ENCODE measurements at places on chromosomes 11 and 22. TPM values are rescaled to one million over a fixed set of nuclear protein-coding genes. Genes with fewer than 3 reads are reported as not detected.

GRCh38 chr11:64777449-64778222, 706 bp downstream of the SF1 start:
- peak; percentile 79 for DNase-seq

- DNase-seq: no peak
Measured at GRCh38 chr11:10394229-10395101, 60.6 kb upstream of the AMPD3 start.

DNA sequence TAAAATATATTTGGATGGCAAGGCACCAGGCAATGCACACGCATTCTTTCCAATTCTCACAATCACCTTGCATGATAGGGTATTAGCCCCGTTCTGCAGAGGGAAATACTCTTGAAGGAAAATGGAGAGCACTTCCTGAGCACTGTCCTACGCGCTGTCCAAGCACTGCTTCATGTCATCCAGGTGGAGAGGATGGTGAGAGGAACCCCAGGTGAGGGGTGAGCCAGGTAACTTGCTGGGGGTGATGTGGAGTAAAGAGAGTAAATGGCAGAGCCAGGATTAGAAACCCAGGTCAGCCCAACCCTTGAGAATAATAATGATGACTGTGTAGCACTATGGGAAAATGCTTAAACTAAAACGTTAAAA, 711 bp upstream of the PACSIN2 start:
- no peak for DNase-seq

GRCh38 chr11:78318321-78319114, 99.1 kb downstream of the GAB2 start:
- no peak for DNase-seq

DNA sequence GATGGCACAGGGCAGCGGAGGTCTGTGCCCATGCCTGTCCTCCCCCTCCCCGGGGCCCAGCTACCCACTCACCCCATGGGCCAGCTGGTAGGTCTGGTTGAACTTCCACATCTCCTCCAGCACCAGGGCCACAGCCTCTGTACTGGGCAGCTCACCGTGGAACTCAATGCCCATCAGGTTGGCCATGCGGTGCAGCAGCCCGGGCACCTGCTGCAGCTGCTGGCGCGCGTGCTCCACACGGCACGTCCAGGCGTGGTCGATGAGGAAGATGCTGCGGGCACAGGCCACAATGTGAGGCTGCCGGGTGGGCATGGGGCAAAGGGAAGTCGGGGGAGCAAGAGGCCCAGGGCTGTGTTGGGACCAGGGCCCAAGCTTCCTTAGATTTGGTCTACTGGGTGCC, 6.3 kb downstream of the TTLL12 start:
- DNase-seq: no peak

DNA sequence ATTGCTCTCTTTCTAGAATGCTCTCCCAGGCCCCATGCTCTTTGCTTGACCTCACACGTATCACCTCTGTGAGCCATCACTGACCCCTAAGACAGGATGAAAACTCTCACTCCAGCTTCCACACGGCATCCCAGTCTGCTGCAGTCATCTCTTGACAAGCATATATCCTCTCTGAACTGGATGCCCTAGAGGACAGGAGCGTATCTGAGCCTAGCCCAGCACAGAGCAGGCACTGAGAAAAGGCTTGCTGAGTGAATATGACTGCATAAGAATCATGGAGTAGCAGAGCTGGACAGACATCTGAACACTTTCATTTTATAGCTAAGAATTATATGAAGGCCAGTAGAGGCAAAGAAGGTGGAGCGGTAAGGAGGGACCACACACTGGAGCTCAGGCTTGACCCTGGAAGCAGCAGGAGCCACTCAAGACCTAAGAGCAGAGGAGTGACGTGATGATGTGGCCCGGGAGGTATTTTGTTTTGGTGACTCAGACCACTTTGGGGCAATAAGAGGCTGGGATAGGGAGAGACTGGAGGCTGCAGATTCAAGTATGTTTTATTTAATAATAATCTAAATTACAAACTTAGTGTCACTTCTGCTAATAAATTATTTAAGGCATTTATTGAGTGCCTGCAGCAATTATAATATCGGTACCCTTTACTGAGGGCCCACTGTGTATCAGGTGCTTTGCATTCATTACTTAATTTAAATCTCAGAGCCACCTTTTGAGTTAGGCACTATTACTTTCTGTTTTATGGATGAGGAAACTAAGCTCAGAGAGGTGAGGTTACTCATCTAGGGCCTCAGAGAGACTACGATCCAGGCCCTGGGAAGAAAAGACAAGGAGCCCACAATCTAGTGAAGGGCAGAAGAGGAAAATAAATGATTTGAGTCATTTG, 42.6 kb downstream of the MAP6 start:
- DNase-seq: no peak

DNA sequence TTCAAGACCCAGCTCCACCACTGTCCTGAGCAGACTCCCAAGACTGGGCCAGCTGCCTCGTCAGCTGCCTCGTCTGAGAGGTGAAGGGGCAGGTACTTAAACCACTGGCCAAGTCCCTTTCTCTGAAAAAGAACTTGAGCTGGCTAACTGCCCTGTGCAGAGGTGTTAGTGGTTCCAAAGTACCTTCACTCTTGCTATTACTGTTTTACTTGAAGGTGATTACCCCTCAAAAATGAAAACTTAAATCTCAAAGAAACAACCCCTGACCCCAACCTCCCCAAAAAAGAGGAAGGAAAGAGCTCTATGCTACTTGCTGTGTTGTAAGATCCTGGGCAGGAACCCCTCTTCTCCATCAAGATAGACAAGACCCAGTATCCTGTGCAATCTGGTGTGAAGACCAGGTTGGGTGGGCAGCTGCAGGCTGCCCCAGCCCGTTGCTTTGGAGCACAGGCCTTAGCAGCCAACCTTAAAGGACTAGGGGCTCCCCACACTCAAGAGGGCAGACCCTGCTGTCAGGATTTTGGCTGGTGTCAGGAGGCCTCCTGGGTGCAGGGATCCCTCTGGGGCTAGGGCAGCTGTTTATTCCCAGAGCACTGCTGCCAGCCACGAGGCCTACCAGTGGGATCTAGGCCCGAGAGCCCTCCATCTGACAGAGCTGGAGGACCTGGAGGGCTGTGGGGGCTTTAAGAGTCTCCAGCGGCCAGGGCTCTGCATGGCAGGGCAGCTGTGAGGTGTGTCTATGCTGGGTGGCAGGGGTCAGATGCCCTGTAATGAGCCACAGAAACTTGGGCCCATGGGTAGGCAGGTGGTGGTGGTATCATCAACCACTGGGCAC, 13.0 kb downstream of the GUCD1 start:
- DNase-seq: no peak

- no peak for DNase-seq
Measured at GRCh38 chr22:30185549-30185948, 61.0 kb downstream of the LIF start.

DNA sequence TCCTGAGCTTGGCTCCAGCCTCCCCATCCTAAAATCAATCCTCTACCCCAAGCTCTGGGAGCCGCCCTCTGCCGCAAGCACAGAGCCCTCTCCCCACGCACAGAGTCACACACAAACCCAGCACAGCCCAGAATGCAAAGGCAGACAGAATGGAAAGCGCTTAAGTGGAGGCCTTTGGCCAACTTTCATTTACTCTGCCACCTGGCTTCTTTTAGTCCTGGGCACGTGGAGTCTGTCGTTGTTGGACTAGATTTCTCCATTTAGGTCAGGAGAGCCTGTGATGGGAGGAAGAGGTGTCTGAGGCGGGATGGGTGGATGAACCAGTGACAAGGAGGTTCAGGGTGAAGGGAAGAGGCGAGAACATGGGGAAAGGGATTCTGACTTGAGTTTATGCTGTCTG, 191.7 kb downstream of the DSCAML1 start:
- DNase-seq: no peak

- no peak for DNase-seq
Measured at GRCh38 chr11:134731213-134731961, 319.3 kb upstream of the B3GAT1 start.

DNA sequence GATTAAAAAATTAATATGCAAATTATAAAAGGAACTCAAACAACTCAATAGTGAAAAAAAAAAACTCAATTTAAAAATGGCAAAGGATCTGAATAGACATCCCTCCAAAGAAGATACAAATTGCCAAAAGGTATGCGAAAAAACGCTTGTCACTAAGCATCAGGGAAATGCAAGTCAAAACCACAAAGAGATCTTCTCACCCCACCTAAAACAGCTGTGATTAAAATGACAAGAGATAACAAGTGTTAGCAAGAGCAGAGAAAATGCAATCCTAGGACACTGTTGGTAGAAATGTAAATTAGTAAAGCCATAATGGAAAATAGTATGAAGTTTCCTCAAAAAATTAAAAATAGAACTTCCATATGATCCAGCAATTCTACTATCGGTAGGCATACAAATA, 166.3 kb upstream of the ZC3H12C start:
- no peak for DNase-seq

DNA sequence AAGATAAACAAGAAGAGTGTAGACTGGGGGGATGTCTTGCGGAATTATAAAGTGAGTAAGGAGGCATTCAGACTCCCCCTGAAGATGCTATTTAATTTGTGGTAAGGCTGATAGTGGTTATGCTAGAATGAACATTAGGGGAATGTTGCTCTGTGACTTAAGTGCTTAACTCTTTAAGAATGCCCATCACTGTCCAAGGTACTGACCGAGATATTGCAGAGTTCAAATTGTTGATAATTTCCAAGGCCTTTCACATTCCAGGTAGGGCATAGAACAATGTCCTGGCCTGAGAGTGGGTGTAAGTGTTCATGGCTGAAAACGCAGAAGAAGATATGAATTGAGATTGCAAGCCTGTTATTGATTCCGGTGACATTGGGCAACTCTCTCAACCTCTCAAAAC, 90.3 kb upstream of the SEZ6L start:
- no peak for DNase-seq

DNA sequence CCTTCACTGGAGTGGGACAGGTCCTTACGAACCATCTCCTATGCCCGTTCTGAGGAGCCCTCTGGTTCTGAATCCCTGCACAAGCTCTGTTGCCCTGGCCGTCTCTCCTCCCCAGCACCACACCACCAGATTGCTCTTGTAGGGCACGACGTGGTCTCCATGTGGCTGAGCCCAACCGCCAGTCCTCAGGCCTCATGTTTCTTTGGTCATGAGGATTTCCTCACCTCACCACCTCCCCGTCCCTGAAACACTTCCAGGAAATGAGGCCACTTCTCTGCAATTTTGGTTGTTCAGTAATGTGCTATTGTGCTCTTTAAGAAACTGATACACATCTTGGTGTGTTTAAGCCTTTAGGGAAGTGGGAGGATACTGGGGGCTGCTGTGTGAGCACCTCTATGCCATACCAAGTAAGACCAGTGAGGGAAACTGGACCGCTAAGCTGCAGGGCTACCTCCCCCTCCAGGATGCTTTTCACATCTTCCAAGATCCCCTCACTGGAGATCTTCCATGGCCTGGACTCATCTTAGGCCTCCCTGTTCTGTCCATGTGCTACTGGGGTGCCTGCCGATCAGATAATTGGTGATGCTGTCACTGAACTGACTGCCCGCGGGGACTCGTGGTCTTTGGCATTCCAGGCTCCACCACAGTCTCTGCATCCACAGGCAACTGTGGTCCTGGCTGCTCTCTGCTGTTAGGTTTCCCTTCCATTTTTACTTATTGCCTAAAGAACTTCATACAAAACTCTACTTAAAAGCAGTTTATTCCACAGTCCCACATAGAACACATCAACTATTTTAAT, 21.9 kb downstream of the DRICH1 start:
- no peak for DNase-seq

- DNase-seq: no peak
Measured at GRCh38 chr11:22244986-22245592, 52.2 kb downstream of the ANO5 start.

DNA sequence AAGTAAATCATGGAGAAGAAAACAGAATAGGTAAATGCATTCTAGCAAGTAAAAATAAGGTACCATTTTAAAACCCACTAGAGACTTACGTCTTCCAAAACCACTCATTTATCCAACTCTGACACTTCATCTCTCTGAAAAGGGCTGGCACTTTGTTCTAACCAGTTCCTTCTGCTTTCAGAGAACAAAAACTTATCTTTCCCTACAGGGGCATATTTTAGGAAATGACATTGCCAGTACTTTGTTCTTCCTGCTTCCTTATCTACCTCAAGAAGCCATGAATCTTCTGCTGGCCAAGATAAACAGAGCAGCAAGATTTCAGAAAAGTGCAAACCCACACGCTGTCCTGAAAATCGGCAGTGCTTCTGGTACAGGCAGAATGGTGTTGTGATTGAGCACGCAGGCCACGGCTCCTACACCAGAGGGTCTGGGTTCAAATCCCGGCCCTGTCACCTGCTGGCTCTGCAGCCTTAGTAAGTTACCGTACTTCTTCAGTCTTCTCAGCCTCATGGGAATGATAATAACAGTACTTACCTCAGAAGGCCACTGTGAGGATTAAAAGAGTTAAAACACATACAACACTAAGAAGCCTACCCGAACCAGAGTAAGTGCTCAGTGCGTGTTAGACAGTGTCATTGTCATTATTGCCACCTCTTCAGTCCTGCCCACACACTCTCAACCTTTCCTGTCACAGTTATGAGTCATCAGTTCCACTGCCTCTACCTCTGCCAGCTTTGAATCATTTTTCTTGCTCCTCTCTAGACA, 11.0 kb downstream of the MPZL3 start:
- DNase-seq: no peak

DNA sequence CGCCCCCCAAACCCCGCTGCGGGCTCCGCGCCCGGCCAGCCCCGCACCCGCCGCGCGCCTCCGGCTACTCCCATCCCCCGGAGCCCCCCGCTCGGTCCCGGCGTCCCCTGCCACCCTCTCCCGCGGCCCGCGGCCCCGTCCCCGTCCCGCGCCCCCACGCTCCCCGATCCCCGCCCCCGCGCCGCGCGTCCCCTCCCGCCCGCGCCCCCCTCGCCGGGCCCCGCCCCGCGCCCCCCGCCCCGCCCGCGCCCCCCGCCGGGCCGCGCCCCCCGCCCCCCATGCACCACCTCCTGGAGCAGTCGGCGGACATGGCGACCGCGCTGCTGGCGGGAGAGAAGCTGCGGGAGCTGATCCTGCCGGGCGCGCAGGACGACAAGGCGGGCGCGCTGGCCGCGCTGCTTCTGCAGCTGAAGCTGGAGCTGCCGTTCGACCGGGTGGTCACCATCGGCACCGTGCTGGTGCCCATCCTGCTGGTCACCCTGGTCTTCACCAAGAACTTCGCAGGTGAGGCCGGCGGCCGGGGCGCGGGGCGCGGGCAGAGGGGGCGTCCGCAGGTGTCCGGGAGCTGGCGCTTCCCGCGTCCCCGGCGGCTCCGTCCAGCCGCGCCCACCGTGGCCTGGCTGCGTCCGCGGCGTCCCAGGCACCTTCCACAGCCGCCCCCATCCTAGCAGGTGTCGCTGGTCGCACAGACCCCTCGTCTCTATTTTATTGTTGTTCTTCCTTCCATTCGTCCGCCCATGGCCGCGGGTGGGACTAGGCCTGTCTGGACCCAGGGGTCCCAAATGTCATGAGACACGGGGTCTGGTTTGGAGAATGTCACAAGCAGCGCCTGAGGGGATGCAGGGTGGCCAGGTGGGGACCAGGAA, at the start of gene PANX2:
Gene PANX2 (plus strand): TSS at position 279 of the 866 bp plus-strand sequence. CDS start 0 bp downstream, at position 279.
- DNase-seq: no peak

- no peak for DNase-seq
Measured at GRCh38 chr22:45731798-45732495, 60.3 kb downstream of the ATXN10 start.

Gene WBP2NL
- total RNA-seq: 6.8 TPM

Gene MTCH2
- 73.3 TPM for total RNA-seq

Gene FOLH1
- not detected for total RNA-seq

Gene COMT
- 49.5 TPM for total RNA-seq

Gene YAP1
- total RNA-seq: not detected

Gene OR8K3
- not detected for total RNA-seq

All from activated B cell treated with CpG ODN at 0.5 μM for 24 hours (primary cell).